Smooth muscle cell of the umbilical artery (primary cell): ENCODE measurements at places on chromosomes 6 and 20. TPM values are rescaled to one million over a fixed set of nuclear protein-coding genes. Genes with fewer than 3 reads are reported as not detected.

MCHR2 gene
- not detected in 2 replicates for total RNA-seq

CTNNBL1 gene
- total RNA-seq: 24.1 and 31.5 TPM in 2 replicates

TNNC2 gene
- not detected in 2 replicates for total RNA-seq

SYNDIG1 gene
- total RNA-seq: 5.6 and 5.9 TPM in 2 replicates

CCN5 gene
- total RNA-seq: 0.05 and 0.30 TPM in 2 replicates

HSPA1L gene
- total RNA-seq: 1.2 and 2.1 TPM in 2 replicates

ISM1 gene
- 0.05 TPM in 1 of 2 replicates, not detected in the other for total RNA-seq

FAM120B gene
- total RNA-seq: 14.6 and 22.6 TPM in 2 replicates

PNLDC1 gene
- 0.28 TPM in 1 of 2 replicates, not detected in the other for total RNA-seq

SSTR4 gene
- not detected in 2 replicates for total RNA-seq

CENPW gene
- total RNA-seq: 2.7 and 6.3 TPM in 2 replicates

ASIP gene
- total RNA-seq: not detected in 2 replicates

SYNCRIP gene
- 52.3 and 122 TPM in 2 replicates for total RNA-seq

RIPOR3 gene
- total RNA-seq: 1.2 and 8.6 TPM in 2 replicates

PI3 gene
- total RNA-seq: not detected in 2 replicates

KCNS1 gene
- 0.59 and 1.9 TPM in 2 replicates for total RNA-seq

CDH26 gene
- total RNA-seq: under 0.01 and 0.09 TPM in 2 replicates

CCM2L gene
- not detected in 2 replicates for total RNA-seq

FAM229B gene
- total RNA-seq: 14.0 and 35.9 TPM in 2 replicates

SRMS gene
- total RNA-seq: not detected in 2 replicates

PRSS16 gene
- total RNA-seq: 0.18 TPM in 1 of 2 replicates, not detected in the other
